Upper lobe of right lung (tissue), 1 donor: ENCODE measurements at places on chromosomes 2 and 18. TPM values are rescaled to one million over a fixed set of nuclear protein-coding genes. Genes with fewer than 3 reads are reported as not detected.

DPP4 gene
- total RNA-seq, result 30.7 TPM

ELOA2 gene
- not detected for total RNA-seq

DNA sequence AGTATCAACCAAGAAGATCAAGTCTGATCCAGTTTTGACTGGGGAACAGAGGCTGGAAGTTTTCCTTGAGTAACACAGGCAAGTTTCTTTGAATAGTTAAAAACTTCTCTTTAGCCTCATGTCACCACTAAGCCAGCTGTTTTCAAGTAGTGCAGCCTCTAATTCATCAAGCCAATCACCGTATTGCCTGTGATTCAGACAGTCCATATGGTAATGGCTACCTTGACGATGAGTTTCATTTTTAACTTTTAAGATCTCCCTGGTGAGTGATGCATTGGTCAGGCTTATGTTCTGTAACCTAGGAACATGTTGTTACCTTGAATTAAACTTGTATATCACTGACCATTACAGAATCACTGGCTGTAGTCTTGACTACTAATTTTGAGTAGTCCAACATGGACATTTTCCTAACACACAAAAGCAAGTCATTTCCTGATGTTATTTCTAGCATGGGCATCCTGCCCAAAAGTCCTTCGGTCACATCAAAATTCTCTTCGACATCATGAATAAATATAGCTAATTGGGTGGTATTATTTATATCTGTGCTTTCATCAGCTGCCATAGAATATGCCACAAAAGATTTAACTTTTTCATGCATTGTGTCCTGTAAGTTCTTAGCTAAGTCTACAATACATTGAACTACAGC, 238.8 kb upstream of the GCFC2 start:
- no peak for DNase-seq

GRCh38 chr2:10550206-10551001, 102.3 kb upstream of the ODC1 start:
- no peak for DNase-seq

GRCh38 chr2:134416637-134417036, 162.8 kb downstream of the MGAT5 start:
- no peak for DNase-seq

GRCh38 chr2:121972203-121972602, 216.8 kb downstream of the TSN start:
- no peak for DNase-seq

DNA sequence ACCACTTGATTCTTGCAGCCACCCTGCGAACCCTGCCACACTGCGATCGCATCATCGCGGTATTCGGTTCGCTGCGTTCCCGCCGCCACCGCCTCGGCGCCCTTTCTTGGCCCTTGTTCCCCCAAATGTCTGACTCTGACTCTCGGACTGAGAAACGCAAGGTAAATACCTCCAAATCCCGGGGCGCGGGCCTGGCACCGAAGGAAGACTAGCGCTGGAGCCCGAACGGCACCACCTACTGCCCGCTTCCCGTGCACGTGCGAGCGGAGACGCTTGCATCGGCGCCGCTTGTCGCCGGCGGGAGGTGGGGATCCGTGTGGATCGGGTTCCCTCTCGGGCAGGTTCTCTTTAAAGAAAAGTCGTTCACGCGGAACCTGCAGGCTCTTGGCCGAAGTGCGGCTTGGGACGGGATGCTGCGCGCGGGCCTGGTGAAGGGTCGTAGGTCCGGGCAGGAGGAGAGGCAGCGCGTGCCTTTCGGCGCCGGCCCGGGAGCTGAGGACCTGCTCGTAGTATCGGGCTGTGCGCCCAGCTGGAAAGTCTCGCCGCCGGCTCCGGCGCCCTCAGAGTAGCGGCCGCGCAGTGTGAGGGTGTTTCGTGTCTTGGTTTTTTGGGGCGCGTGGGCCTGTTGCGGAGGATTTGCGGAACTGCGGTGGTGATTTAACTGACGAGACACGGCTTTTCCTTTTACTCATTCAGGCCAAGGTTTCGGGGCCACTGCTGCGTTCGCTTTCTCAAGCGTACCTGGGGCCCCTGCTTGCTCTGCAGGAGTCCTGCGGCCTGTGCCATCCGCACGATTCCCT, 514 bp downstream of the BCL2L11 start:
- DNase-seq, result peak; percentile 81

GRCh38 chr2:211055438-211055837, 499.0 kb downstream of the CPS1 start:
- DNase-seq, result no peak

C2orf78 gene
- total RNA-seq, result not detected

TDRD15 gene
- not detected for total RNA-seq

- no peak for DNase-seq
These were observed 5.0 kb downstream of the MGAT5 start for GRCh38 chr2:134258684-134259388.

SERPINE2 gene
- 7.3 TPM for total RNA-seq

AGAP1 gene
- total RNA-seq, result 33.4 TPM

- no peak for DNase-seq
These were observed 946.0 kb upstream of the CHAC2 start for GRCh38 chr2:52821631-52822030.

DNA sequence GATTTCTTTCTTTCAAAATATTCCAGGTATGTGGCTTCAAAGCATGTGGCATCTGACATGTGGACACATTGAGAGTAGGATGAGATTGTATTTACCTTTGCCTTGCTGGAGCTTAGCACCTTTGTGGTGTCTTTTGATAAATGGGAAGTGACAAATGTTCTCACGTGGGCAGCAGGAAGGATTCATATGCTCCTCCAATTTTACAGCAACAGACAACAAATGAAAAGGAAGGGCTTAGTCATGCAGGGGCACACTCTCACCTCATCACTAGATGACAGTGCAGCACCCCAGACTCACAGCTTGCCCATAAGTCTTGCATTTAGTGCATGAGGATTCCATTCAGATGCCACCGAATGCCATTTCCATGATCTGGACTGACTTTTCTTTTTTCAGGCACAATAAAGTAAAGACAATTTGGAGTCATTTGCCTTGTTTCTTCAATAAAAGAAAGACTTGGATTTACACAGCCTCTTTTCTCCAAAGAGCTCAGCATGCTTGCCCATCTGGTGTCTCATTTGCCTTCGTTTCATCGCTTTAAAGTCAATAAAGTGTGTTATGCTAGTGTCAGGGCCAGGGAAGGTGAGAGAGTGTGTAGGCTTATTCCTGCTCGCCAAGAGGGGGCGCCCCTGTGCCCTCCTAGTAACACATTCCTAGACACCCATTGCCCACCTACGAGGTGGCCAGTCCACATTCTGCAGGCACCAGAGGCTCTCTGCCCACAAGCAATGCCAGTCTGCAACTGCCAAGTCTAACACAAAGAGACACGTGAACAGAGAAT, 39.6 kb upstream of the DAPL1 start:
- DNase-seq, result no peak

REG3G gene
- not detected for total RNA-seq

RPRM gene
- 0.26 TPM for total RNA-seq

DNA sequence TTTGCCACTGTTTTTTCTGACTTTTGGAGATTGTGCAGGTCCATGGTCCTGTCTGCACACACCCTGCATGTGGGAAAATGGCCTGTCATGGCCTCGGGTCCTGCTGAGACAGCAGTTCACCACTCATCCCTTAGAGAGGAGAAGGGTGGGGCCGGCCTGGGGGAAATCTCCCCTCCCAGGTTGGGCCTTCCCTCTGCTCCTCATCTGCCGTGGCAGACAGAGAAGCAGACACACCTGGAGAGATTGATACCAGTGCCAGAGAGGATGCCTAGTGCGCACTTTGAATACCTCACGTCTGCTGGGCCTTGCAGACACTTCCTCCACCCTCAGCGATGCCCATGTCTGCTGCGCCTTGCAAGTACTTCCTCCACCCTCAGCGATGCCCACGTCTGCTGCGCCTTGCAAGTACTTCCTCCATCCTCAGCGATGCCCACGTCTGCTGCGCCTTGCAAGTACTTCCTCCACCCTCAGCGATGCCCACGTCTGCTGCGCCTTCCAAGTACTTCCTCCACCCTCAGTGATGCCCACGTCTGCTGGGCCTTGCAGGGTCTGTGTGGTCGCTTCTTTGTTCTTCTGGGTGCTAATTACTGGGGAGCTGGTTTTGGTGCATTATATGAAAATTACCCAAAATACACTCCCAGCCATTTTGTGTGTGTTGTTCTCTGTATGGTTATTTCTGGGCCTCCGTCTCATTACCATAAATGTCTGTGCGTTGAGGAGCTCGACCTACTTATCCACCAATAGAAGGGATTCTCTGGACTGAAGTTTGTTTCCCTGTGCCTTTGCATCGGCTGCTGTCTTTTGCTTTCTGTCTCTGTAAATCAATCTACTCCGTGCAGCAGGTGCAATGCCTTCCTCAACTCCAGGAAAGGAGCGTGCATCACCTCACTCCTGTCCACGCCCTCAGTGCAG, 186.9 kb upstream of the PXDN start:
- DNase-seq, result no peak

GRHL1 gene
- total RNA-seq, result 2.7 TPM

DNA sequence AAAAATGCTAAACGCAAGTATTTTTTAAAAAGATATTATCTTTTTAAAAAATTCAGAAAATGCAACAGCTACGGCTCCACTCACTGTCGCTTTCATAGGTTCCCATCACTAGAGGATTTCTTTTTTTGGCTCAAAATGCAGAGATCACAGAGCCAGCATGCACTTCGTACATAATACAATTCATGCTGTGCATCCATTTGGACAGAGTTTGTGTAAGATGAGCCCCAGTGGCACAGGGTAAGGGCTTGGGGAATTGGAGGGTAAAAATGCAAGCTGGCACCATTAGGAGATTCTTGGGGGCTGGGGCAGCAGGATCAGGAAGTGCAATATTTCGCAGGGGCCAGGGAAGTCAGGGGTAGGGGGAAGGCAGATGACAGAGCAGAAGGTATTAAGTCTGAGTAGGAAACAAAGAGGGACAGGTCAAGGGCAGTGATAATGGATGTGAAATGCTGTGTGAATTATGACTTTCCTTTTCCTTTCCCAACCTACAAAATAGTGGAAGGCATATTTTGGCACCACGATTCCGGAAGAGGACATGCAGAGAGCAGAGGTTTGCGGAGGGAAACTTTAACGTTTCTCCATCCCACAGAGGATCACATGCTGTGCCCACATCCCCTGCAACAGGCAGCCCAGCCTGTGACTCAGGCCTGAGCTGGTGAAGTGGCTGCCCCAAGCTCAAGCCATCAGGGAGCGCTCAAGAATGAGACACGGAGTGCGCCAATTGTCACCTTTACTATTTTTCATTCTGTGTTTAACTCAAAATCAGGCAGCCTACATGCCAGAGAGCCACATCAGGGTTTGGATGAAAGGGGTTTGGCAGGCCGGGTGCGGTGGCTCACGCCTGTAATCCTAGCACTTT, 4.7 kb downstream of the CAPG start:
- DNase-seq, result peak; percentile 79

DNA sequence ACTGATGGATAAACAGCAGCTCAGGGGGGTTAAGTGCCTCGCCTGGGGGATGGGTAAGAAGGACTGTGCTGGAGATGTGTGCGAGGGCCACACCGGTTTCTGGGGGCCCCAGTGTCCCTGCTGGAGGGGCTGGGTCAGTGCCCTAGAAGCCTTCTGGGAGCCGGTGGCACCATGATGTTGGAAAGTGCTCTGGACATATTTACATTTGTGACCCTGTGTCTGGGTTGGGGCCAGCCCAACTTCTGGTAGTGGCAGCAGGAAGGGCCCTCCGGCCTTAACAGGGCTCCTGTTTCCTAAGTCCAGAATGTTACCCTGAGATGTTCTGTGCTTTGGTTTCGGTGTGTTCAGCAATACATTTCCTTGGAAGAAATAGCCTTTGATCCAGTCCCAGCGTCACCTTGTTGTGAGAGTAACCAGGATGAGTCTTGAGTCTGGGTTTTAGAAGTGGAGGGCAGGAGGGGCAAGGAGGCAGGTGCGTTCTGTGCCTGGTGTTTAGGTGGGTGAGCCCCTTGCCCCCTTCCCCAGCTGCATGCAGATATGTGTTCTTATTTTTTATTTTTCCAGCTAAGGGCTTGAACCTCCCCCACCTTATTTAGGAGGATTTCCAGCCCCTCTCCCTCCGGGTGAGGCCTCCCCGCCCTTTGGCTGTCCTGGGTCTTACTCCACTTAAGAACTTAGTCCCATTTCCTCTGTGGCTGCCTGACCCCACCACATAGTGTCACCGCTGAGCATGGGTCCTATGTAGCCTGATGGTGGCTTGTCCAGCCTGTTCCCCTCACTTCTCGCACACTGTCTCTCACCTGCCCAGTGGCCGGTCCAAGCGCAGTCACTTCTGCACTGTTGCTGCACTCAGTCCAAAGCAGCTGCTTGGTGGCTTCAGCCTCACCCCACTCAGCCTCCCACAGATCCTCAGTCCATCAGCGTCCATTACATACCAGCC, 132.7 kb upstream of the HS6ST1 start:
- peak; percentile 35 for DNase-seq

DNA sequence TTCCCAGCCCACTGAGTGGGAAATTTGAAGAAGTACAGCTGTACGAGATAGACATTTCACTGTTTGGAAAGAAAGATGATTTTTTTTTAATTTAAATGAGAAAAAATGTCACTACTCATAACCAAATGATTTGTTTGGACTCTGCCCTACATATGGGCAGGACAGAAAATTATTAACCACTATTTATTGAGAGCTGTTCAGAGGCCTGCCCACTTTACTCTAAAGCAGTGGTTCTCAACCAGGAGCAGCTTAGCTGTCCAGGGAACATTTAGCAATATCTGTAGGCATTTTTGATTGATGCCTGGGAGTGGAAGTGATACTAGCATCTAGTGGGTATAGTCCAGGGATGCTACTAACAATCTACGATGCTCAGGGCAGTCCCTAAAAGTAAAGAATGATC, 13.4 kb upstream of the DTNA start:
- DNase-seq, result no peak

KIF1A gene
- total RNA-seq, result 0.81 TPM

GRCh38 chr2:9335322-9335832, 88.0 kb downstream of the ITGB1BP1 start:
- DNase-seq, result no peak

DNA sequence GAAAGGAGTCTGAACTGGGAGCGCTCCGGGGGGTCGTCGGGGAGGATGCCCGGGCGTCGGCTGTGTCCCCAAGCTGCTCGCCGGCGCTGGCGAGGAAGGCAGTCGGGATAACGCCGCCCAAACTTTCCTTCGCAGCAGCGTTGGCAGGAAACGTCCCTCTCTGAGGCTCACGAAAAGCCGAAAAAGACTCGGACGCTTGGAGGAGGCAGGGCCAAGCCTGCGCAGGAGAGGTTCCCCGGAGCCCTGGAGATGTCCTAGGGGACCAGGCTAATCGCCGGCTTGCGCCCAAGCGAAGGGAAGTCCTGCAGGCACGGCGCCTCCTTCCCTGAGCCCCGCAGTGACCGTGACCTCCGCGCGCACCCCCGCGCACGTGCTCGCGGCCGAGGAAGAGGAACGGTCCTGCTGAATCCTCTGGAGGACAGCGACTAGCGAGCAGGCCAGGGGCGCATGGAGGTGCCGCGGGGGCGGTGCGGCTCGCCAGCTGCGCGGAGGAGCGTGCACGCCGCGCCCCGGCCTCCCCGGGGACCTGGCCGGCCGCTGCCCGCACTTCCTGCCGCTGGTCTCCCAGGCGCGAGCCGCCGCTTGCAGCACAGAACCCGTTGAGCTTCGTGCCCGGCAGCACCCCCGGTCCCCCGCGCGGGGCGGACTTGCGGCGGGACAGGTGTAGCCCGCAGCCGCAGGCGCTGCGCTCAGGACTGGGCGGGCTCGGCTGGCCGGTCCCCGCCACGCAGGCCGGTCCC, at the start of gene SH3RF3:
Gene SH3RF3, plus strand, starts transcription at position 590 of the 740 bp plus-strand sequence.
- DNase-seq, result peak; percentile 79

KCNG2 gene
- 0.46 TPM for total RNA-seq

DNAH7 gene
- total RNA-seq, result 0.98 TPM

POTEI gene
- not detected for total RNA-seq
